ENCODE measurements at places on chromosomes 6 and 20.
A peak's percentile ranks its signal among the peaks of the same experiment; 100 is the strongest.

DNA sequence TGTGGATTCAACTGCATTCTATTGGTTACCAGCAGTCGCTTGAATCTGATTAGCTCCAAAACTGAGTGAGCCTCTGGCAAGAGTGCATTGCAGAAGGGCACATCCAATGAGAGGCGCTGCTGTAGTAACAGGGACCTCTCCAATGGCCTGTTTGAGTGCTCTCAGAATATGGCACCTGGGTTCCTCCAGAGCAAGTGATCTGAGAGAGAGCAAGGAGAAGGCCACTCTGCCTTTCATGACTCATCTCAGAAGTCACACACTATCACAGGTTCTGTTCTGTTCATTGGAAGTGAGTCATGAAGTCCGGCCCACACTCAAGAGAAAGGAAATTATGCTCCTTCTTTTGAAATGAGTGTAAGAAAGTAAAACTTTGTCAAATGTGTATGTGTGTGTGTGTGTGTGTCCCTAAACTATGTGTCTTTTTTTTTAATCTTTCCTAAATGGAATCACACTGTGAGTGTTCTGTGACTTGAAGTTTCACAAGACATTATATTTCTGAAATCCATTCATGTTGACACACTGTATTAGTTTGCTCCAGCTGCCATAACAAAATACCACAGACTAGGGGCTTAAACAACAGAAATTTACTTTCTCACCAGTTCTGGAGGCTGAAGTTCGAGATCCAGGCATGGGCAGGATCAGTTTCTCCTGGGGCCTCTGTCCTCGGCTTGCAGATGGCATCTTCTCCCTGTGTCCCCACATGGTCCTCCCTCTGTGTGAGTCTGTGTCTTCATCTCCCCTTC lies 138.3 kb upstream of the CDYL start:
- DNase-seq: peak; percentile 65

GRCh38 chr20:33093582-33093981 lies 14.1 kb downstream of the BPIFB4 start:
- DNase-seq: no peak

- DNase-seq: no peak
Observed at GRCh38 chr6:83113258-83113657, 45.8 kb downstream of the DOP1A start.

DNA sequence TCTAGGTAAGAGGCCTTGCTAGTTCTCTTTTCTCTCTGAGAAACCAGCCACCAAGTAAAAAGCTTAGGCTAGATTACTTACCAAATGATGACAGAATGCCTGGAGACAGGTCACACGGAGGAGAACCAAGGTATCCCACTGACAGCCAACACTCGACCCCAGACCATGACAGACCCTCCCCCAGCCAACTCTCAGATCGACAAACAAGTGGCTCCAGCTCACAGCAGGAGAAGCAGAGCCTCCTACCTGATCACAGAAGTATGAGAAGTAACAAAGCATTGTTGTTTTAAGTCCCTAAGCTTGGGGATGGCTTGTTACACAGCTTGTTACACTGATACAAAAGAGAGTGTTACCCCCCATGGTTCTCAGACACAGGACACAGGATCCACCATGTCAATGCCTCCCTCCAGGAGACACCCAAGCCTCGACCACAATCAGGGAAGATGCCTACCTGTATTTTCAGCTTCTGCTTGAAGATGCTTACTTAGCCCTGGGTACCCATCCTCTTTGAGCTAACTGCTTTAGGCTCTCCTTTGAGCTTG lies 423.8 kb upstream of the JARID2 start:
- DNase-seq: no peak

- no peak for DNase-seq
Observed at GRCh38 chr20:51985013-51985415, 182.7 kb upstream of the SALL4 start.

DNA sequence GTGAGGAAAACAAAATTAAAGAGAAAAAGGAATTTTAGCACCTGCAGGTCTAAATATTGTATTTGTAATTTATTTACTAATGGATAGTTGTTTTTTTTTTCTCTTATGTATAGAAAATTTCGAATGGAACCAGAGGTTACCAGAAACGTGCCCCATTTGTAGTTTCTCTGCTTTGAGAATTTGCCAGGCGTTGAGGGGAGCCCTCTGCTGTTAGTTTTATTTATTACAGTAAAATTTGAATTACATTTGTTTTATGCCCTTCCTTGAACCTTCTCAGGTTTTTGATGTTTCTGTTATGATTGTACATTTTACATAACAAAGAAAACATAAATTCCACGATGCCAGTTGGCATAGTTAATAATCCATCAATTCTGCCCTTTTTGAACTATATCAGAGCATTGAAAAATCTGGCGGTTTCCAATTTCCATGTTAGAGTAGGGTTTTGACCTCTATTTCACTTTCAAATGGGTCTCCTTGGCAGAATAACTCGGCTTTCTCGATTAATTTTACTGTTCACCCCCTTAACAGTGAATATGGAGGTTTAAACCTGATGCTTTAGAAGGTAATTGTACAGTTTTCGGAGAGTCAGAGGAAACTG lies 35.1 kb upstream of the RFPL4B start:
- DNase-seq: no peak

DNA sequence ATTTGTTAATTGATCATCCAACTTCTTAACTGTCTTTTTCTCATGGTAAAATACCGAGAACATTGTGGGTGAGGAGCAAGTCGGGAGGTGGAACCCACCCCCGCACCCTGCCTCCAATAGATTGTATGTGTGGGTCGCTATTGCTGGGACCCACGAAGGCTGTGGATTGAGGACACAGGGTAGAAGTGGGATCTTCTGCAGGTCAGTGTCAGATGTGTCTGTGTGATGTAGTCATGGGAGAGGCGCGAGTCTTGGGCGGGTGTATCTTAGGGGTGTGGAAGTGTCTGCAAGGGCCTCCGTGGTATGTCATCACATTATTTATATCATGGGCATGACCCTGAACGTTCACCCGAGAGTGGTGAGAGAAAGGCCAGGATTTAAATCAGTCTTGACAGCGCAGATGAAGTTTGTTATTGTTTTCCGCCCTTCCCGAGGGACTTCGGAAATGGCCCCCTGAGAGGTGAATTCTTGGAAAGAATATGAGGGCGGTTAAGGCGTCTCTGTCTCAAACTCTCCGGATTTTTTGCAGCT lies 472 bp upstream of the PAQR8 start:
- no peak for DNase-seq

DNA sequence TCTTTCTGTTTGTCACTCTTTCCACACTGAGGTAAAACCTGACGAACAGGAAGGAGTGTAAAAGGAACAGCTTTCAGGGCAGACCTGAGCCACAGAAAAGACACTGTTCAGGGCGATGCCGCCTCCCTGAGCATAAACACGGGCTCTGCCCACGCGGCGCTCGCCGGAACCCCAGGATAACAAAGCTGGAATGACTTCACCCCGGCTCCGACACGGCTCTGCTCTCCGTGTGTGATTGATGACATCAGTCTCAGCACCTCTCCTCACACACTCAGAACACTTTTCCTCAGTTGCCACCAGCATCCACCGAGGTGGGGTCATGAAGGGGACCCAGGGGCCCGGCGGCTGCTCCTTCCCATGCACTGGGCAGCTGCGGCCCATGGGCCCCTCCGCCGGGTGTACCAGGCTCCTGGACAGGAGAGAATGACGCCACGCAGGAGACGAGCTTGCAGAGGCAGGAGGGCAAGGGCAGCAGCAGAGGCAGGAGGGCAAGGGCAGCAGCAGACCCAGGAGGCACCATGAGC lies 43.6 kb downstream of the DLL1 start:
- no peak for DNase-seq

GRCh38 chr20:49846206-49846807 lies 33.7 kb downstream of the SLC9A8 start:
- DNase-seq: peak; percentile 23

DNA sequence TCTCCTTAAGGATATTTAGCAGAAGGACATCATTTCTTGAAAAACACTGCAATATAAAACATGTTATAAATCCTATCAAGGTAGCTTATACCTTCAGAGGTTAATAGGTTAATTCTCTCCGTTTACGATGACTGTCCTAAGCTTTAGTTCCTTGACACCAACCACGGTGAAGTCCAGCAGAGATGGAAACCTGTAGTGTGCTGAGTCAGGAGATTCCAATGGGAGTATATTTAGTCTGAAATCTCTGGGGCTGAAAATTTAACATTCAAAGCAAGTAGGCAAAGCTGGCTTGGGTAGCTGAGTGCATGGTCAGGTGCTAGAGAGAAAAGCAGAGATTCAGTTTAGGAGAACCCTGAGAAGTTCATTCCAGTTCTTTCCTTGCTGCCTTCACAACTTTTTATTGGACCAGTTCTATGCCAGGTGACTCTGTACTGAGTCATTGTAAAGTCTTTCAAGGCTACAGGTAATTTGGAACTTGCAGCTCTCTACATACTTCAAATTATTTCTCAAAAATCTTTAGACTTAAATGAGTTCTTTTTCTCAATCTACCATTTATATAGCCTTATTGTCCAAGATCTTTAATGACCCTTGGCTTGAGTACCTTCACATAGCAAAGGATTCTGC lies 1009.4 kb upstream of the FLRT3 start:
- DNase-seq: no peak

DNA sequence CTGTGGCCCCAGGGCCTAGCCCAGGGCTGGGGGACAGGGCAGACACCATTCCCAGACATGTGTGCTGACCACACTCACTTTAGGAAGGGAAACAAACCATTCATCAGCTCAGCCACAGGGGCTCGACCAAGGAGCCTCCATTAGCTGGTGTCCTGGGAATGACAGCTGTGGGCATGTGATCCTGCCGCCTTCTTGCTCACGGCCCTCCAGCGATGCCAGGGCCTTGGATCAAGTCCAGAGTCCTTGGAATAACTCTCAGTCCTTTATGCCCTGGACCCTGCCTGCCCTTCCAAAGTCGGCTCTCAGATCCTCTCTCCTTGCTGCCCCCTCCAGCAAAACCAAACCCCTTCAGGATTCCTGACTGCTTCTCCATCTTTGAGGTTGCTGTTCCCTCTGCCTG lies 165.0 kb upstream of the RNF24 start:
- DNase-seq: no peak

DNA sequence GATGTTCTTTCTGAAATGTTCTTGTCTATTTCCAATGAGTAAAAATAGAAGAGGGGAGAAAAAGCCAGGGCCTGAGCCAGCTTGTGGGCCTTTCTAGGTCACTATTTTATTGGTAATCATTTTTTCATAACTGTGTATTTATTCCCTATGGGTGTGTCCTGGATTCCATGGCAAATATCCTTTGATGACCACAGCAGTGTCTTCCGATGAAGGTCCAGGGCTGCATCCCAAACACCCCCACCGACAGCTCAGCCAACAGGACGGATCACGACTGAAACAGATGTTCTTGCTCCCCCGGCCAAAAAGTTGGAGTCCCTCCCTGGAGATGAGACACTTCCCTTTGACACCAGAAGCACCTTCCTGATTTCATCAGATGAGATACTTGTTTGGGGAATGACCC lies 105.4 kb upstream of the PLEKHG1 start:
- DNase-seq: no peak

DNA sequence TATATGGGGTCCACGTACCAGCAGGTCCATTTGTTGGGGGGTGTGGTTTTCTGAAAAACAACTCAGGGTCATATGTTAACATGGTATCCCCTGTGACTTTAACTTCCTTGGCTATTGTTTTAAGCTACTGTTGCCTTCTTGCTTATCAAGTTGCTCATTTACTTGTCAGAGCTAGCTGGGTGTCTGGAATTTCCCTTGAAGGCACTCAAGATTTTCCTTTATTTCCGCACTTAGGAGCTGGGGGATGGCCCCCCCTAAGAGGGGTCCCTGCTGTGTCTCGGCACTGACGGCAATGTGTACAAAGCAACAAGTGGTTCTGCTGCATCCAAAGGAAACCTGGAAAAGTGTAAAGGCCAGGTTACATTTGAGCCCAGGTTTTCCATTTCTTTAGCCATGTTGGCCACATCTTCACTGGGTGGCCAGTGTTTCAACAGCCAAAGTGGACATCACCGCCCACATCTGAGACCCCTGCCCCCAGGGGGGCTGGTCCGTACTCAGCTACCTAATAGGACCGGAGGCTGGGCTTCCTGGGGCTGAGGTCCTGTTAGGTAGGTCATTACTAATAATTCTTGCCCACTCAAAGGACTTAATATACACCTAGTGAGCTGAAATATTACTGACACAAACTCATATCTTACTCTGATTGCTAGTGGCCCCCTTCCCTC lies 24.8 kb upstream of the SYNDIG1 start:
- no peak for DNase-seq

DNA sequence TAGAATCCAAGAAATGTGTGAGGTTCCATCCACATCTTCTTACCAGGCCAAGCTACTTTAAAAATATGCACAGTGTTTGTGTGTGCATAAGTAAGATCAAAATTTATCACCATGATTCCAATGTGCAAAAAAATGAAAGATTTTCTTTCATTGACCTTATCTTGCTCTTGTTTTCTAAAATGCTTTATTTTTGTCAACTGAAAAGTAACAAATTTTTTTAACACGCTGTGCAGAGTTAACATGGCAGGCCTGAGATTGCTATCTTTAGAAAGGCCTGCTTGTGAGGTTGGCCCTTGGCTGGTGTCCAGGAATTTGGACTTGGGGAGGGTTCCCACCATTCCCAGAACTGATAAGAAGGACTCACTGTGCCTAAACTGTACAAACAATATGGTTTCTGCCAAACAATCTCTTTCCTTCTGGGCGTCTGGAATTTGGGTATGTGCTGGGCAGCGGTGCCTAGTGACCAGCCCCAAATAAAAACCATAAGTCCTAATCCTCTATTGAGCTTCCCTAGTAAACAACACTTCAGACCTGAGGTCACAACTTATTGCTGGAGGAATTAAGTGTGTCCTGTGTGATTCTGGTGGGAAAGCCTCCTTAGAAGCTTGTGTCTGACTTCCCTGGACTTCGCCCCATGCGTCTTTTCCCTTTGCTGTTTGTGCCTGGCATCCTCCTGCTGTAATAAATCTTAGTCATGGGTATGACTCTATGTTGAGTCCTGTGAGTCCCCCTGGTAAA lies 19.8 kb upstream of the MYLIP start:
- DNase-seq: no peak

DNA sequence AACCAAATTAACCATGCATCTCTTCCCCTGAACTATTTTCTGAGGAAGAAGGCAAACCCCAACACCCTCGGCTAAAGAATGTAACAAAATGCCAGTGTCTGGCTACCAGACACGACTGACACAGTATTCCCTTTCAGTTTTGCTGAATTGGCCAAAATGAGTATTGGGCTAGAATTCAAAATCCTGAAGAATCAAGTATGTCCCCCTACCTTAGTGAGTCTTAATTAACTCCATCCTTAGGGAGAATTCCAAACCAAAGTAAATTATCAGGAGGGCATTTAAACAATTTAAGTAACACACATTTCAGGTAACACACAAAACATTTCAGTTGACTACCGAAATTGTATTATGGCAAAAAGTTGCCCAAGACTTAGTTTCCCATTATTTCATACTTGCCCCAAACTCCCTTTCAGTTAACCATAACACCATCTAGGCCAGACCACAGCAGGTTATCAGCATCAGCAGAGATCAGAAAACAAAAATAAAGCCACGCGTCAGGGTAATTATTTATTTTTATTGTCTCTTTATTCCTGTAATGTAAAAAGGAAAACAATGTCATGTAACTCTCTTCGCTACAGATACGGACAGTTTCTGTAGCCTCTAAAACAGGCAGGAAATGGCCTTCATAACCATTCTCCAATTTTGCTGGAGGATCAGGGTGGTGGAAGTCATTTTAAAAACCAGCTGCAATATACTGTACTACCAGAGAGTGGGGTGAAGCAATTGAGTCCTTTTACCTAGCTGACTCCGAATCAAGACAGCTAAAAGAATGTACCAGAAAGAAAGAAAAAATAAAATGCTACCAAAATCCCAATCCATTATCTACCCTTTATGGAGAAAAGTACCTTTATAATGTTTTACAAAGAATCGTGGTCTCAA lies 1.9 kb downstream of the SNX5 start:
- DNase-seq: no peak
